ENCODE measurements at places on chromosomes 16 and 17.

GRCh38 chr17:13785981-13786598, 184.4 kb upstream of the HS3ST3A1 start:
- DNase-seq: no peak

DNA sequence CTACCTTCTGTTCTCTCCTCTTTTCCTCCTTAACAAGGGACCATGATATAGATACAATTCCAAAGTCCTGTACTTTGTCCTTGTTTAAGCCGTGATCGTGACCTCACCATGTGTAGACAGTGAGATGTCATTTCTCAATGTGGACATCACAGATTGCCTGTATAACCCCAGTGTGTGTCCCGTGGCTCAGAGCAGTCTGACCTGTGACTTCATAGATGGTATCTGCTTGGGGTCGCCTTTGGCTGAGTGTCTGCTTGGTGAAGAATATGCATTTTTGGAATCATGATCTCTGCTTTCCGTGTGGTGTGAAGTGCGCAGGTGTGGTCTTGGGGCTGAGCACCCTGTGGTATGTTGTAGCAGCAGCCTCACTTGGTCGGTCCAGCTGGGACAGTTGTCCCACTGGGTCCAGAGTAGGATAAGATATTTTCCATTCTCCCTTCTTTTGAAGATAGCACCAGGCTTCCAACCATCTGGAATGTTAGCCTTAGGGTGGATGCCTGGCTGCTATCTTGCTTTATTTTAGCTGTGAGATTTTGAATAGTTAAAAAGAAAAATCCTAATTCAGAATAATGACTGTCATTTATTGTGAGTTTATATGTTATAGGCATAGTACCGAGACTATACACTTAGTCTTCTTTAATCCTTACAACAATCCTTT, 13.4 kb downstream of the MSI2 start:
- DNase-seq: no peak

- no peak for DNase-seq
These were observed 634.1 kb upstream of the RBFOX1 start for GRCh38 chr16:6698548-6698947.

DNA sequence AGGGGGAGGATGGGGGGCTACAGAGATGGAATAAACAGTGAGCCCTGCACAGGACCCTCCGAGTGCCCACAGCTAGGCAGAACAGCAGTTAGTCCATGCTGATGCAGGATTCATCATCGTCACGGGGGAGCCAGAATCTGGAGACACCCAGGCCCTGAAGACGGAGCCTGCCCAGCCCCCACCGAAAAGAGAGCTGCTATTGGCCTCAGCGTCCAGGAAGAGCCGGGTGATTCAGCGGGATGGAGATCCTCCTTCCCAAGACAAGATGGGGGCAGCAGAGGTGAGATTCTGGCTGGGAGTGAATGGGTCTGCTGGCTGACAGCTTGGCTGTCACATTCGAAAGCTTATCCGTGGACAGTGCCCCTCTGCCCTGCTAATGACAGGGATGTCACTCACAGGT, 133.6 kb upstream of the CRHR1 start:
- no peak for DNase-seq

GRCh38 chr17:44376124-44376523, 12.5 kb upstream of the FAM171A2 start:
- no peak for DNase-seq

GRCh38 chr16:35431829-35432663, 1972.6 kb downstream of the TP53TG3F start:
- DNase-seq: no peak

GRCh38 chr17:18319604-18320256, 4.6 kb downstream of the SMCR8 start:
- DNase-seq: peak; percentile 15

GRCh38 chr17:1486802-1487695, 5.4 kb downstream of the MYO1C start:
- peak; percentile 80 for DNase-seq

DNA sequence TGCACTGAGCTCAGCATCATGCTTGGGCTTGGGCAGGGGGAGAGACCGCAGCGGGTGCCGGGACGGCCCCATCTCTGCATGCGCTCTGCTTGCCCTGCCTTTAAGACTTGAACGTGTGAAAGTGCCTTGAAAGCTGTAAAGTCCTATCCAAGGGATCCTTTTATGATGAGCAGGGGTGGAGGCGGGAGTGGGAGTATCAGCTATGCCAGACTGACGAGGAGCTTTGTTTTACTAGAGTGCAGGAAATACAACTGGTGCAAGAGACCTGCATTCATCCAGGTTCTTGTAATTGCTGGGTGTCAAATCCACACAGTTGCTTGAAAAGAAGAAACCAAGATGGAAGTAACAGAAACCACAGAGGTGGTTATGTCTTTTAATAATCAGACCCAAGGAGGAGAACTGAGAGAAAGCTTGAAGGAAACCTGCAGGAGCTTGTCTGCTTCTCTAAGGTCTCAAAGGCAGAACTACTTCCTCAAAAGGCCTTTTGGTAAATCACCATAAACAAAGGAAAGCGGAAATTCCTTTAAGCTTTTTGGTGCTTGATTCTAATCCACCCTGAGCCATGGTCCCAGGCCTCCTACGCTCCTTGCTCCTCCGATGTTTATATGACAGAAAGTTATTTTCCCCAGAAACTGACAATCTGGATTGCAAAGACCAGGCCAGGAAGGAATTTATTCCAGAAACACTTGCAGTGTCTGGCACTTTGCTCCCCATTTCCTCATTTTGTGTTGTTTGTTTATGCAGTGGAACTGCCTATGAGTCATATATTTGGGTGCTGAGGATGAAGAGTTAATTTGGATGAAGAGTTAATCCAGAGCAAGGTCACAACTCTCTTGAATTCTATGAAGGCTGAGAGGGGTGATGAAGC, 51.3 kb upstream of the FBXO47 start:
- no peak for DNase-seq

GRCh38 chr16:49947907-49948678, 76.9 kb upstream of the CNEP1R1 start:
- DNase-seq: no peak

DNA sequence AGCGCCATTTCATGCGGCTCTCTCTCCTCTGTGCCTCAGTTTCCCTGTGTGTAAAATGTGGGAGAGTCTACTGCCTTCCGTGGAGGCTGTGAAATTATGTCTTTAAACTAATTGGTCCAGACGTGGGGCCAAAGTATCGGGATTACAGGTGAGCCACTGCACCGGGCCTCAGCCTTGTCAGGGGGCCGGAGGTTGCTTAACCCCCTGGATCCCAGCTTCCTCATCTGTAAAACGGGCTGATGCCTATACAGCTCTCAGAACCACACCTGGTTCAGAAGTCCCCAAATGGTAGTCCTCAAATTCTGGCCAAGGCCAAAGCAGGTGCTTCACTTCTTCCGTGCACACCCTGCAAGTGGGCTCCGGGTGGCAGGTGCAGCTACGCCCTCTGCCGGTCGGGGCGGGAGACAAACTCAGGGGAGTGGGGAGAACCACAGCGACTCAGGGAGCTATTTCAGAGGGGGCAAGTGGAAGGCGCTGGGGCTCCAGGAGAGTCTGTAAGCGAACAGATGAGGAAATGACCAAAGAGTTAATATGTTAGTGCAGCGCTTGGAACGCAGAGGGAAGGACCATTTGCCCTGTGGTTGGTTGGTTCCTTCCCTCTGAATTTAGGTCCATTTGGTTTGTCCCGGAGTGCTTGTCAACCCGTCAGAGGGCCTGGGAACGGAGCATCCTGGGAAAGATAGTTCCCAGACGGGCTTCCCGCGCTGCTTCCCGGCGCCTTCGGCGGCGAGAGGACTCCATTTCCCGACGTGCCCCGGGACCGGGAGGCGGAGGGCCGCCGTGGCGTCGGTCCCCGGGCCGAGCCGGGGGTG, at the start of gene MGRN1:
MGRN1 (plus strand) TSS at position 812 of the 812 bp plus-strand sequence. CDS start 135 bp downstream, outside the sequence.
- peak; percentile 95 for DNase-seq

- DNase-seq: no peak
These were observed 29.8 kb upstream of the GSG1L start for GRCh38 chr16:28093385-28093725.

GRCh38 chr16:83714286-83714685, 93.5 kb upstream of the HSBP1 start:
- DNase-seq: no peak

DNA sequence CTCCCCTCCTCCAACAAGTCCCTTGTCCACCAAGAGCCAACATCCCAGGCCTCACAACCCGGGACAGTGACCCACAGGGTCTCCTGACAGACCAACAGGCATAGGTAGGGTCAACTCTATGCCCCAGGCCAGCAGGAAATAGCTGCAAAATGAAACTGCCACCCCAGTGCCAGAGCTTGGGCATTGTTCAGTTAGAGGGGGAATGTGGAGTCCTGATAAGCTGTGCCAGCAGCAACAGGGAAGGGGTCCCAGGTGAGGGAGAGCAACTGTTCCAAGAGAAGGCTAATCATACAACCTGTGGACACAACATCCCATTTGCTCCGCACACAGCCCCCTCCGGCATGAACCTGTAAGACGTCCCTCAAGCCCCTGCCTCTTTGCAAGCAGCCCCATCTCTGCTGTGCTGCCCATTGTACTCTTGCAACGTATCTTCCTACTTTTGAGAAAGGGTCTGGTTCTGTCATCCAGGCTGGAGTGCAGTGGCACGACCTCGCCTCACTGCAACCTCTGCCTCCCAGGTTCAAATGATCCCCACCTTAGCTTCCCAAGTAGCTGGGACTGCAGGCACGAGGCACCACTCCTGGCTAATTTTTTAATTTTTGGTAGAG, 17.2 kb downstream of the CTRB2 start:
- no peak for DNase-seq

GRCh38 chr16:1375741-1376410, 24.1 kb downstream of the GNPTG start:
- no peak for DNase-seq

GRCh38 chr17:1019451-1019850, 22.5 kb downstream of the TIMM22 start:
- no peak for DNase-seq

GRCh38 chr16:23408823-23409298, 44.1 kb downstream of the COG7 start:
- DNase-seq: peak; percentile 92

- no peak for DNase-seq
These were observed 57.3 kb downstream of the RAP1GAP2 start for GRCh38 chr17:2853283-2854142.

DNA sequence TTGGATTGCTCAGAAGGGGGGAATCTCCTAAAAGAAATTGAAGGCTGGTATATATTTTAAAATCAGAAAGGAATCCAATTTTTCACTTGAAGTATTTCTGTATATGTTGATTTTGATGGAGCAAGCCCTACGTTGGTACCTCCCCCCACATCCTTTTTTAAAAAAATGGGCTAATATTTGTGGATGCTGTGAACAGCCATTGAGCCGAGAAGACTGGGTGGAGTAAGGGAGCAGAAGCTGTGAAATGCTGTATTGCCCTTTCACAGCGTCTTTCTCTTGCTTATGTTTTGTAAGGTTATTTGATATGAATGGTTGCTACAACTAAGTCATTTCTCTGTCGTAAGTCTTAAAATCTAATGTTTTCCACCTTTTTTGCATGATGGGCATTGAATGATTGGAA, 2.3 kb downstream of the PAFAH1B1 start:
- DNase-seq: peak; percentile 6

DNA sequence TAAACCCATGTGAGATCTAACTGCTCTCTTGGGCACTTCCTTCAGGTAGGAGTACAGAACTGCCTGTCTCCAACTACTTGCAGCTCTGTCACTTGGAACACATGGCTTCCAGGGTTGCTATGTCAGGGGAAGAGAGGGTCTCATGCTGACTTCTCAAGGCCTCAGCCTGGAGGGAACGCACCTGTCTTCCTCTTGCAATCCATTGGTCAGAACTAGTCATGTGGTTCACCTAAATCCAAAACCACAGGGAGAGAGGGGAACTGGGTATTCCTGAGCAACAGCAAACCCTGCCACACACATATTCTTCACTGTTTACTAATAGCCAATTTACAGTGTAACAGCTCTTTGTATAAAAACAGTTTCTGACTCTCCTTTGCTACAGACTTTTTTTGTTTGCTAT, 206.1 kb downstream of the KCNJ2 start:
- no peak for DNase-seq

DNA sequence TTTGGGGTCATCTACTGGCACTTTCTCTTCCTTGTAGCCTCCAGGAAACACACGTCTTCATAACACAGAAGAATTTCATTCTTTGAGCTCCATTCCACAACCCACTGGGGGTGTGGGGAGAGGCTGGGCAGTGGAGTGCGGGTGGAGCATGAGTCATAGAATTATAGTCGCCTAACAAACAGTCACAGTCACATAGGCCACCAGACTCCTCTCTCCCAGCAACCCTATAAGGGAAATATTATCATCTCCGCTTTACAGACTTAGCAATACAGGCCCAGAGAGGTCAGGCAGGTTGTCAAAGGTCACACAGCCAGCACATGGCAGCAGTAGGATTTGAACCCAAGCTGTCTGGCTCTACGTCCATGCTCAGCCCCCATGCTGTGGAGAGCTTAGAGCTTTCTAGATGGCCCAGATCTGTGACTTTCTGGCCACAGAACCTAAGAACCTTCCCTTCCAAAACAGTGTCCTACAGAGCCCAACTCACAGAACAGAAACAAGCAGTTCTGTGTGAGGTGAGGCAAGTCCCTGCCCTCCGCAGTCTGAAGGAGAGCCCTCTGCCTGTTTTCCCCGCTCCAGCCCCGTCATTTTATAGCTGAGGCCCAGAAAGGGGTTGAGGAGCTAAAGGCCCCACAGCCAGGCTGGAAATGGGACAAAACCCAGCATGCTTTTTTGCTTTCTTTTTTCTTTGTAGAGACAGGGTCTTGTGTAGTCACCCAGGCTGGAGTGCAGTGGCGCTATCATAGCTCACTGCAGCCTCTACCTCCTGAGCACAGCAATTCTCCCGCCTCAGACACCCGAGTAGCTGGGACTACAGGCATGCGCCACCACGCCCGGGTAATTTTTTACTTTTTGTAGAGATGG, 10.7 kb upstream of the LITAF start:
- DNase-seq: no peak

GRCh38 chr17:40532520-40533253, 31.3 kb upstream of the TNS4 start:
- no peak for DNase-seq

GRCh38 chr17:69448431-69449102, 34.1 kb downstream of the MAP2K6 start:
- no peak for DNase-seq

GRCh38 chr17:40110026-40110845, 9.8 kb upstream of the NR1D1 start:
- DNase-seq: no peak

DNA sequence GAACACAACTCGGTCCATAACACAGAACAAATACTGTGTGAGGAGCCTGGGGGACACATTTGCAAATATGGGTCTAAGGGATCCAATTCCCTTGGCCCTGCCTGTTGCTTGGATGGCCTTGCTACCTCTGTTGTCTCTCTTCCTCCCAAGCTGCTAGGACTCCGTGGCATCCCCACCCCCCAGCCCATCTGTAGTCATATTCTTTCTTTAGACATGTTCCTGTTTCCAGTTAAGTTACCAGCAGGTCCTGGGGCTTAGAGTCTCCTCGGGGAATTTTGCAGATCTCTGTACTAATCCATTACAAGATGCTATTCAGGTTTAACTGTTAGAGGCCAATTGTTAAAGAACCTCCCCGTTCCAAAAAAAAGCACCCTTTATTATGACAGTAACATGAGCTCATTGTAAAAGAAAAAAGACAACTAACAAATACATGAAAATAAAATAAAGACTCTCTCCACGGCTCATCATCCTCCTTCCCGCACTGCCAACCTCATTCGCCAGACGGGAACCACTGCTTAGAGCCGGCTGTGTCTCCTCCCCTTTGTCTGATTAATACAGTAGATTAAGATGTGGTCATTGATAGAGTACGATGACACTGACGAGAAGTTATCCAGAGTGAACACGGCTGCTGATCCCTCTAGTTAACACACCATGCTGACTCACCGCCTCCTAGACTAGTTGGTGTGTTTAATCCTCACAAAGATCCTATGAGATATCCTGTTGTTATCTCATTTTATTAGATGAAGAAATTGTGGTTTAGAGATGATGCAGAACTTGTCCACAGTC, 22.2 kb downstream of the HS3ST4 start:
- DNase-seq: no peak

- DNase-seq: no peak
These were observed 6.9 kb upstream of the STH start for GRCh38 chr17:45992175-45992574.

Data from NCI-H2171 (cell line).